Pulmonary artery endothelial cell (primary cell): ENCODE measurements at places on chromosomes 16 and 17.

GRCh38 chr17:4584101-4584916 lies at the start of gene SMTNL2:
Gene SMTNL2 (plus strand): TSS chr17:4584529. CDS start chr17:4584606, 77 bp downstream.
- DNase-seq, result no peak

- peak; percentile 84 for DNase-seq
These were observed 300.6 kb downstream of the SOX9 start for GRCh38 chr17:72421128-72422092.

- DNase-seq, result no peak
These were observed 235.6 kb upstream of the MAF start for GRCh38 chr16:79836144-79836543.

- DNase-seq, result no peak
These were observed 47.8 kb downstream of the SREBF1 start for GRCh38 chr17:17788967-17789366.

DNA sequence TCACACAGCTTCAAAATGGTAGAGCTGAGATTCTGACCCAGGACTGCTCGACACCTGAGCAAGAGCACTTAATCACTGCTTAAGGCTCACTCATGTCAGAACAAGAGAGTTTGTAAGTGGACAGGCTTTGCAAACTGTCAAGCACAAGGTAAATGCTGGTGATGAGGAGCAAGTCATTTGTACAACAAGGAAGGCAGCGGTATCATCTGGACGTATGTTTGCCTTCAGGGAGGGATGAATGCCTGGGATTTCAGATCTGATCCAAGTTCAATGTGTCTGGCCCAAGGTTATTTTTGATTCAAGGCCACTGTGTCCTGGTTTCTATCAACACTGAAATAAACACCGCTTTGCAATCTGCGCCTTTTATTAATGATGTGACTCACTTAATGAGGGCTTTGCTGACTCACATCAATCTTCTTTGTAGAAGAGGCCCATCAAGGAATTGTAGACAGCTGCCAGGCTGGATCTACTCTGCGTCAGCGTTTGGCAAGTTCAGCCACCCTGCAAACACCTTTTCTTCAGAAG lies 174.4 kb upstream of the HS3ST3A1 start:
- no peak for DNase-seq

DNA sequence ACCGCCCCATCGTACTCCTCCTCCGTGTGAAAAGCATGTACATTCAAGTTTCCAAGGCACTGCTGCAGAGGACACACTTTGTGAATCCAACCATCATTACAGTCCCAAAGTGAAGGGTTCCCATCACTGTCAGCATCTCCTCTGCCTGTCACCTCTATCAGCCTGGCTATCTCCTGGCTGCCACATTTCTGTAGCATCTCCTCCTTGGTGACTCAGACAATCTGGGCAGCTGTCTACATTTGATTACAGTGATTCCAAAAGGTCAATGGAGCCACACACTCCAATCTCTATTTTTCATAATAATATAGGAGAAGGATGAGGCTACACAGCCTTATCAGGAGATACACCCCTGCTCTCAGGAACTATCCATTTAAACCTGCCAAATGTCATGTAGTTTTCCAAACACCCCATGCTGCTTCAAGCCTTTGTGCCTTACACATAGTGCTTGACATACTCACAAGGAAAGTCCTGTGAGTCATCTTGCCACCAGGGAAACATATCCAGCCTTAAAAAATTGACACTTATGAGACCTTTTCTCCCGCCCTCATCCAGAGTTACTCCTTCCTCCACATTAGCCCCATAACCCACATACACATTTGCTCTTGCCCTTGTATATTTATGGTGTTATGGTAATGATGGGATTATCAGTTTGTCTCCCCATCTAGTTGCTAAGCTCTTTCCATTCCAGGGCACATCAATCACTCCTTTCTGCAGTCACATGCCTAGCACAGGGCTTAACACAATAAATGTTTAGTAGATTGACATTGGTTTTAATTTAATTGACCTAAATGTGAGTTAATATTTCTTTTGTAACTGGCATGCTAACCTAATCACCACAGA lies 250.1 kb upstream of the CDH5 start:
- DNase-seq, result no peak

GRCh38 chr16:53100131-53100748 lies 45.4 kb downstream of the CHD9 start:
- no peak for DNase-seq

DNA sequence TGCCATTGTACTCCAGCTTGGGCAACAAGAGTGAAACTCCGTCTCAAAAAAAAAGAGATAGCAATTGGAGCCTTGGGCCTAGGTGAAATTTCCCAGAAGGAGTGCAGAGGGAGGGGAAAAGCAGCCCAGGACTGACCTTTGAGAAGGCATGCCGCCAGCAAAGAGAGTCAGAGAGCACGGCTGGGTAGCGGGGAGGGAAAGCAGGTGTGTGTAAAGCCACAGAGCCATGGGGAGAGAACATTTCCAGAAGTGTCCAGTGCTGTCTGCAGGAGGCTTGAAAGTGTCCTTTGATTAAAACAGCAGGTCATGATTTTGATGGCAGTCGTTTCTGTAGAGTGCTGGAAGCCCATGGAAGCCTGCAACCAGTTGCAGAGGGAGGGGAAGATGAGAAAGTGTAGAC lies 8.1 kb downstream of the C16orf54 start:
- DNase-seq, result no peak

DNA sequence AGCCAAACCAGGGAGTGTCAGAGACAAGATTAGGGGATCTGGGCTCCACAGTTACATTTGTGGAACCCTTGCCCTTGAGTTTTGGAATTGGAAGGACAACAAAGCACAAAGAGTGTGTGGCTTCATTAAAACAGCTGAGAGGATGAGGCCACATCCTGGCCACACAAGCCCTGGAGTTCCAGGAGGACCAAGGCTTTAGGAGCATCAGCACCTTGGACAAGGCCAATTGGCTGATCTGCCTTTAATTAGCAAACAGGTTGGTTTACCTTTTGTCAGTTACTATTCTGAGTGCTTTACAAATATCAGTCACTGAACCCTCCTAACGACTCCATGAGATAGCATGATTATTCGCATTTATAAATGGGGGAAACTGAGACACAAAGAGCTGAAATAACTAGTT lies 54.7 kb downstream of the SLC6A2 start:
- no peak for DNase-seq

- DNase-seq, result no peak
These were observed 221.1 kb downstream of the MRTFB start for GRCh38 chr16:14292051-14292825.

- no peak for DNase-seq
These were observed 292.1 kb downstream of the SNX29 start for GRCh38 chr16:12268606-12269005.

DNA sequence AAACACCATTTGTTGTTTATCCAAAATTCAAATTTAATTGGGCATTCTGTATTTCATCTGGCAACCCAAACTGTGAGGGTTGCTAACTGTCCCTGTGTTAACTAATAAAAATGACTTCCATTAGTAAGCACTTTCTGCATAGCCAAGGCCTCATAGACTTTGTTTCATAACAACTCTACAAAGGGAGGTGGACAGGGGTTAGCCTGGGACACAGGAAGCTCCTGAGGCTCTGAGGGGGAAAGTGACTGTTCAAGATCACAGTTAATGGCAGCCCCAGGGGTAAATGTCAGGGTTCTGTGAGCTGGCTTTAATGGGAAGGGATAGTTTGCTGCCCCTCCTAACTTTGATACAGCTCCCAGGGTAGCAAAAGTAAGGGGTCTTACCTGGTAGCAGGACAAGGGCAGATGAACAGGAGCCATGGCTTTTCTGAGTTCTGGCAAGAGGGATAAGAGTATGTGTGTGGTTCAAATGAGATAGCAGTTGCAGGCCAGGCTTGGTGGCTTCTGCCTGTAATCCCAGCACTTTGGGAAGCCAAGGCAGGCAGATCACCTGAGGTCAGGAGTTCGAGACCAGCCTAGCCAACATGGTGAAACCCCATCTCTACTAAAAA lies 2.2 kb downstream of the HEATR9 start:
- no peak for DNase-seq

GRCh38 chr16:4535627-4536108 lies 2.9 kb downstream of the CDIP1 start:
- no peak for DNase-seq

- no peak for DNase-seq
These were observed 69.0 kb downstream of the MGAT5B start for GRCh38 chr17:76937238-76937637.

DNA sequence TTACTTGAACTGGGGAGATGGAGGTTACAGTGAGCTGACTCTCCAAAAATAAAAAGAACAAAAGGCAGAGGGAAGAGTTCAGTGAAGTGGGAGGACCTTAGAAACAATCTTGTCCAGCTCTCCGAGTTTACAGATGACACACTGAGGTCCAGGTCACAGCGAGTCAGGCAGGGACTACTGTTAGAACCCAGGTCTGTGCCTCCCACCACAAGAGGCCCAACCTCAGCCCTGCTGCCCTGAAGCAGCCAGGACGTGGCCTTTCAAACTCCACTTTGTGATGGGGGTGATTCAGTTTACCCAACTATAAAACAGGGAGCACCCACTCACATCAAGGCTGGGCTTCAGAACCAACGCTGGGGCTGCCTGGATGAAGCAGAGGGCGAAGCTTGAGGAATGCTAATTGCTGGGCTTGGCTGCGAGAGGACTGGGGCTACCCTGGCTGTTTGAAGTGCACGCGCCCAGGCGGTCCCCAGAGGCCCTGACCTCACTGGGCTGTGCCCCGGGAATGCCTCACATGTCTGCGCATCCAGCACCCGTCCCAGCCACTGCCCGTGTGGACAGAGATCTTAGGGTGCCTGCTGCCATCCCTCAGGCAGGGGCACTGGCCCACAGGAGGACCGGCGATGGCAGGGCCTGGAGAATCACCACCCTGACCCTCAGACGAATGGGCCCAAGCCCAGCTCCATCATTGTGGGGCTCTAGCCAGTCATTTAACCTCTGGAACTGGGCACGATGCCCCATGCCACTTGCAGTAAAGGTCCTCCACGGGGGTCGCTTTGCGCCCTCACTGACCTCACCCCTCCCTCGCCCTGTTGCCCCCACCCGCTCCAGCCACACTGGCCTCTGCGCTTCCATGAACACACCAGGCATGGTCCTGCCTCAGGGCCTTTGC lies 11.4 kb downstream of the SLC5A10 start:
- no peak for DNase-seq

- DNase-seq, result no peak
These were observed 100.0 kb downstream of the WWOX start for GRCh38 chr16:78199325-78200022.

DNA sequence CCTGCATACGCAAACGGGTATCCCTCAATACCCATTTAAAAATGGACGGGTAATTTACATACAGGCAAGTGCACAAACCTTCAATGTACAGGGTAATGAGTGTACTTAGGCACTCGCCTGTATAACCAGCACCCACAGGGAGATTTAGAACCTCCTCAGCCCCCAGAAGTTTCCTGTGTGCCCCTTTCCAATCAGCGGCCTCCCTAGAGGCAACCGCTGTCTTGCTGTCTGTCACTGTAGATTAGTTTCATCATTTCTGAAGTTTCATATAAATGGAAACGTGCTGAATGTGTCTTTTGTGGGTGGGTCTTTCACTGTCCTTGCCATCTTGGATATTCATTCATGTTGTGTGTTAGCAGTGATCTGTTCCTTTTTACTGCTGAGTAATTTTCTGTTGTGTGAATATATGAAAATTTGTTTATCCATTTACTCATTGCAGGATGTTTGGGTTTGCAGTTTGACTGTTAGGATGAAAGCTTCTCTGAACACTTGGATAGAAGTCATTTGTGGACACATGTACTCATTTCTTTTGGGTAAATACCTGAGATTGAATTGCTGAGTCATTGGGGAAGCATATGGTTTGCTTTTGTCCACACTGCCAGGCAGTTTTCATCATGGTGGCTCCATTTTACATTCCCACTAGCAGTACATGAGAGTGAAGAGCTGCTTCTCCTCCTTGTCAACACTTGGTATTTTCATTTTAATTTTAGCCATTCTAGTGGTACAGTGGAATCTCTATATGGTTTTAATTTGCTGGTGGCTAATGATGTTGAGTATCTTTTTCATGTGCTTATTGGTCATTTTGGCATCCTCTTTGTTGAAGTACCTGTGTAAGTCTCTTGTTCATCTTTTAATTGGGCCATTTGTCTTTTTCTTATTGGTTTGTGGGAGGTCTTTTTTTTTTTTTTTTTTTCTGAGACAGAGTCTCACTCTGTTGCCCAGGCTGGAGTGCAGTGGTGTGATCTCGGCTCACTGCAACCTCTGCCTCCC lies 2.1 kb upstream of the ADCY7 start:
- DNase-seq, result no peak

DNA sequence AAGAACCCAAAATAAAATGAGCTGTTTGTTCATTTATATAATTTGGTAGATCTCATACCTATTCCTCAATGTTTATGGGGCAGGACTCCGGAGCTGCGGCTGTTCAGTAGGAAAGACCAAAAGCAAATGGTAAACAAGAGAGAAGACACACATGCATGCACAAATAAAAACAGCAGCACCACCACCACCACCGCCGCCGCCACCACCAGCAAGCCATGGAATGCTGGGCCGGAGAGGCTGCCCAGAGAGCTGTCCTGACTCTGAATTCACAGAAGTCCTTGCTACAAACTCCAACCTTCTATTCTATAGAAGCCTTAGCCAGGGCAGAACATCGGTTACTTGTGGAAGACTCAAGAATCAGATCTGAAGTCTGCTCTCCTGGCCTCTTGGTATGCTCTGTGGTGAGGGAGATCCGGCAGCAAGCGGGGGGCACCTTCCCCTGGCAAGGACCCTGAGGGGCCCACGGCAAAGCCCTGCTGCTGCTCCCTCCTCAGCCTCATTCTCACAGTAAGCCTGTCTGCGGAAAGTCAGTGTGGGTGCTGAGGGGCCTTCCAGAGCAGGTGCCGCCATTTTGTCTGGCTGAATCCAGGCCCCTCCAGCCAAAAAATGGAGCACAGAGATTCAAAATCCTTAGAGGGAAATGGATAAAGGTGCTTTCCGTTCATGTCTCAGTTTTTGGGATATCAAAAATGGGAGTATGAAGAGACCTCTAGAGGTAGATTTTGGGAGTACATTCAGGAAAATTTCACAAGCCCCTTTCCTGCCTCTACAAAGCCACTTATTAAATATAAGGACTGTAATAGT lies 6.4 kb upstream of the FOXJ1 start:
- no peak for DNase-seq

- no peak for DNase-seq
These were observed 694 bp downstream of the MRPL27 start for GRCh38 chr17:50372222-50372757.

- no peak for DNase-seq
These were observed 8.2 kb upstream of the STH start for GRCh38 chr17:45990886-45991285.

GRCh38 chr17:52148969-52149351 lies 9.6 kb downstream of the CA10 start:
- no peak for DNase-seq
